Astrocyte (in vitro differentiated cells and primary cell): ENCODE measurements at places on chromosomes 3 and 15. TPM values are rescaled to one million over a fixed set of nuclear protein-coding genes. Genes with fewer than 3 reads are reported as not detected.
A peak's percentile ranks its signal among the peaks of the same experiment; 100 is the strongest.

- no peak overlapping the region for H3K27ac ChIP-seq
- H3K27me3 ChIP-seq, result no peaks in the 10 kb centered on the region
- peaks cover 29% of the 10 kb centered on the region for H3K36me3 ChIP-seq
- H3K4me3 ChIP-seq, result no peak overlapping the region
- no peaks in the 10 kb centered on the region for H3K4me1 ChIP-seq
- DNase-seq, result peak; percentile 84
Observed at GRCh38 chr3:123642182-123642956, 57.5 kb upstream of the HACD2 start.

DNA sequence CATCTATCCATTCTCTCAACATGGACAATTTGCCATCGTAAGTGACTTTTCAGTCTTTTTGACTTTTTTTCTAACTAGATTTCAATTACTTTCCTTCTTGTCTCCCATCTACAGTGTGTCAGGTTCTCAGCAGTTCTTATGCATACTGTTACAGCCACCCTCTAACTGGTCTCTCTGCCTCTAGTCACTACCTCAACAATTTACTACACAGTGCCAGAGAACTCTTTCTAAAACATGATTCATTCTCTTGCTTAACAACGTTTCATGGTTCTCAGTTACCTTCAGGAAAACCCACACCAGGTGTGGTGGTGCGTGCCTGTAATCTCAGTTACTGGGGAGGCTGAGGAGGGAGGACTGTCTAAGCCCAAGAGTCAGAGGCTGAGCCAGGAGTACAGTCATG is 95.4 kb downstream of the DIPK2A start:
- no peak for DNase-seq
- H3K36me3 ChIP-seq, result no peaks in the 10 kb centered on the region
- no peak overlapping the region for H3K4me3 ChIP-seq
- H3K27me3 ChIP-seq, result no peaks in the 10 kb centered on the region
- no peaks in the 10 kb centered on the region for H3K4me1 ChIP-seq

SLC12A1 gene
- not detected in 2 replicates for total RNA-seq

DNA sequence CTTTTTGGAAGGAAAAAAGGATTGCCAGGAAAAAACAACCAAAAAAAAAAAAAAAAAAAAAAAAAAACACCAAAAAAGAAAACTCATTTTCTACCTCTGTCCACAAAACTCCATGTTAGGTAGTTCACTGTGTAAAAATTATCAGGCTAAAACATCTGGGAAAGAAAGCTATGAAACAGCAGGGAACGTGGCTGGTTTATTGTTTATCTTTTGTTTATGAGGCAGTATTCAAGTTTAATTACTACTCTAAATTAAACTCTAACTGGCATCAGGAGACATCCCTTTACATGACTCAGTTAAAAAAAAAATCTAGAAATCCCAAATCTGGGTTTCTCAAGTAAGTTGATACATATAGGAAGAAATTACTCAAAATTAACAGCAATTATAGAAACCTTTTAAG is 21.8 kb downstream of the MEIS2 start:
- H3K4me3 ChIP-seq, result no peak overlapping the region
- H3K27ac ChIP-seq, result no peak overlapping the region
- no peaks in the 10 kb centered on the region for H3K27me3 ChIP-seq
- no peak for DNase-seq
- H3K4me1 ChIP-seq, result peaks cover 33% of the 10 kb centered on the region

PIGZ gene
- total RNA-seq, result 0.48 and 0.54 TPM in 2 replicates

GRCh38 chr15:45549541-45550220 is 27.1 kb upstream of the SLC30A4 start:
- DNase-seq, result peak; percentile 43
- no peaks in the 10 kb centered on the region for H3K36me3 ChIP-seq
- H3K4me3 ChIP-seq, result no peak overlapping the region
- peaks cover 3% of the 10 kb centered on the region for H3K4me1 ChIP-seq
- no peaks in the 10 kb centered on the region for H3K27me3 ChIP-seq
- peak overlapping the region; percentile 50 for H3K27ac ChIP-seq

SLC6A20 gene
- total RNA-seq, result not detected in 2 replicates

DNA sequence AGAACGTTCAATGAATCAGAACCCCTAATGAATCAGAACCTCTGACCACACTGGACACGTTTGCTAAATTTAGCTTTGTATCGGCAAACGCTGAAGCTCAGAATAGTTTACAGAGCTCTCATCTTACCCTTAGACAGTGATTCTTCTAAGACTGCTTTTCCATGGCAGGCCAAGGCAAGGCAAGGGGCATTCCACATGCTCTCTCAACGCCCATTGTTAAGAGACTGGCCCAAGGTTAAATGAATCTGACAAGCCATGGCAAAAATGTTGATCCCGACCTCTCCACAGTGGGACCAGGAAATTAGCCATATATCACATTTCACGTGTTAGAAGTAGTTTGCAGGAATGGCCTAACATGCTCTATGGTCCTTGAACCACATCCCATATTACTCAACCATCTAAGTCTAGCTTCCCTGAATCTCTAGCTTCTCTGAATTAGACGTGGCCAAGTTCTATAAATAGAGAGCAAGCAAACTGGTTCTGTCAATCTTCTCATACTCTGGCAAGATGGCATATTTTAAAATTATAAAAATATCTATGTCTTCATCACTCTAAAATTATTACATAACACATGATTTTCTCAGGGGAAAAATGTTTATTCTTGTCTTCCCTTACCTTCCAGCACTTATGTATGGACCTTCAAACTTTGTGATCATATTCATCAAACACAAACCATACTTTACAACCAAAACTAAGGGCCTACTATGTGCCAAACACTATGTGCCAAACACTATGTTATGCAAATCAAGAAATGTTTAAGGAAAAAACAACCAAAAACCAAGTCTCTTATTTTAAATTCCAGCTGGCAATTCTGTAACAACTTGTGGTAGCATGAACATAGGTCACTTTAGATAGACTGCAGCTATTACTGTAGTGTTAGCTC is 54.3 kb downstream of the AAGAB start:
- H3K27ac ChIP-seq, result peak overlapping the region; percentile 50
- H3K4me3 ChIP-seq, result no peak overlapping the region
- H3K4me1 ChIP-seq, result peaks cover 26% of the 10 kb centered on the region

C3orf20 gene
- total RNA-seq, result 0.16 TPM in 1 of 2 replicates, not detected in the other
